ENCODE measurements at places on chromosomes 4 and X.

DNA sequence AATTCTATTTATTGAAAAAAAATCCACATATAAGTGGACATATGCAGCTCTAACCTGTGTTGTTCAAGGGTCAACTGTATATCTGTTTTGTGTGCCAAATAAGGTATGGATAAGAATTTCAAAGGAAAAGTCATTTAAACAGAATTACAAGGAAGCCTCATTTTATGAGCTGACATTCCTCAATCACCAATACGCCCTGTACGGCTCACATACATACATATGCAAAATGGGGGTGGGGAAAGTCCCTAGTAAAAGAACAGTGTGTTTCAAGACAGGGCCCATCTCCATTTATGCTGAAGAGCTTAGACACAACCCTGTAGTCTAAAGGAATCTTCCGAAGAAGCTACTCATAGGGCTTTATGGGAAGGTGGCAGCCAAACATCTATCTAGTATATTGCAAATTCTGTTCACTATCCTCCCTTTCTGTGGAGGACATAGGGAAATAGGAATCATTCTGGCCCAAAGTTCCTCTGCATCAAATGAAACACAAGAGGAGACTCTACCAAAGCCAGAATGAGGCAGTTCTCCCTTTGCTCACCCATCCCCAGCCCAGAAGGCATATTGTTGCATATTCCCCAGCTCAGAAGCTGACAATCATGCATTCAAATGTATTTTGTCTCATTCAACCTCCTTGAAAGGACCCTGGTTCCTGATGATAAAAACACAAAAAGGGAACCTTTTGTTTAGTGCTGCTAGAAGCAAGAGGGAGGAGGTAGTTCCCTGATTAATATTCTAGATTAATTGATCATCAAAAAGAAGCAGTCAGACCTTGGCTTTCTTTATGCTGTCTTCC, 13.7 kb upstream of the ZBTB33 start:
- DNase-seq = no peak

DNA sequence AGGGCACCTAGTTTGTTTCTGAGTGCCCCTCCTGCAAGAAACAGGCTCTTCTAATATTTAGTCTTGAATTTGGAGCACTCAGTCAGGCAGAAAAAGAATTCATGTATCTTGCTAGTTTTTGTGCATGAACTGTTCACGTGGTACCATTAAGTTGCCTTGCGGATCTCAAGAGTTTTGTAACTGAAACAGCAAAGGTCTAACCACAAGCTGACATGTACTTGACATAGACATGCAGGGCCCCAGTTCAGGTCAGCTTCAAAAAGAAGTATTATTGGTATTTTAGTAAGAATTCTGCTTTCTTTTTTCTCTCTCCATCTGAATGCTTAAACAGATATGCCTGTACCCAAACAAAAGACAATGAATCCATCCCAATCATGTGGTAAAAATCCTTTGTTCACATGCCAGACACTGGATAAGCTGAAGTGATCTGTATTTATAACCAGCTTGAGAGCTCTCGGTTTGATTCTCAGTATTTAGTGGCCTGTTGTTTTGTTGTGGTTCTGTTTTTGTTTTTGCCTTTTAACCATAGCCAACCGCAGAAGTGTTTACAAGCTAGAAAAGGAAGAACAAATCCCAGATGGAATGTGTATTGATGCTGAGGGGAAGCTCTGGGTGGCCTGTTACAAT, 13.0 kb downstream of the RGN start:
- no peak for DNase-seq

DNA sequence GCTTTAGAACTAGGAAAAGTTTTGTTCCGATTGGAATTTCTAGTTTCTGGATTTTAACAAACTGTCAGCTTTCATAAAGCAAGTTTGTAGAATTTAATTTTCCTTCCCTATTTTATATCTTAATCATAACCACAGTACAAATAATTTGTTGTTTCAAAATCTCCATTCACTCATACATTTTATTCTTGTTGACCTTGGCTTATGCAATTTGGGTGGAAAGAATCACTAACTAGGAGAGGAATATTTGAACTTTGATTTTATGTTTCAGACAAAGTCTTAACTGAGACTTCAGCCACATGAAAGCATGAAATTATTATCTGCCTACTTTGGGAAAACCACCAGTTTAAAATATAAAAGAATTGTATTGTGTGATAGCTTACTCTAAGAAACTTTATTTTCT, 427.9 kb downstream of the SPRY1 start:
- no peak for DNase-seq

GRCh38 chrX:115968436-115969252, 201.9 kb upstream of the AGTR2 start:
- DNase-seq = no peak

DNA sequence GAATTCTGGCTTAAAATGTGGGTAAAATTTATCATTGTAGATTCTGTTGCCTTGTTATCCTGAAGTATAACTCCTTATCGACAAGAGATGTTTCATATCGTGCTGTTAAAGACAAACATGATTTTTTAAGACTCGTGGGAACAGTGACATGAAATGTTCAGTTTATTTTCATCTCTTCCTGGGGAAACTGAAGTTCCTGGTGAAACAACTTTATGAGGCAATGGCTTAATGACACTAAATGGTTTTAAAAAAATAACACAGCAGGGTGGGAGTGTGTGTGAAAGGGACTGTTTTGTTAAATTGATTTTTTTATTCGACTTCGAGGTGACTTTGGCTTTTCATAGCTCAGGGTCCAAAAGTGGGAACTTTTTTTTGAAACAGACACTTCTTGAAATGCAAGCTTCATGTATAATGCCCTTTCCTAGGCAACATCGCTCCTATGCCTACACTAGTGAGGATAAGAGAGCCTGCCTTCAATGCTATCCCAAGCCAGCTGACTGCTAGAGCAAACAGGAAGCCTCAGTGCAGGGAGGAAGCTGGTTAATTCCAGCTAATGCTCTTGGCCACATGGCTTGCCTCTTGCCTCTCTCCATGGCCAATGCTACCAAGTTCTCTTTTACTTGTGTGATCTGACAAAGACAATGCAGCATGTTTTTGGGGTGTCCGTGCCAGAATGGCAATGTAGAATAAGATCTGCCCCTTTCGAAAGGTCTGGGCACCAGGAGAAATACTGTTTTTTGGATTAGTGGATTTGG, 80.9 kb upstream of the PLAC1 start:
- DNase-seq = no peak

DNA sequence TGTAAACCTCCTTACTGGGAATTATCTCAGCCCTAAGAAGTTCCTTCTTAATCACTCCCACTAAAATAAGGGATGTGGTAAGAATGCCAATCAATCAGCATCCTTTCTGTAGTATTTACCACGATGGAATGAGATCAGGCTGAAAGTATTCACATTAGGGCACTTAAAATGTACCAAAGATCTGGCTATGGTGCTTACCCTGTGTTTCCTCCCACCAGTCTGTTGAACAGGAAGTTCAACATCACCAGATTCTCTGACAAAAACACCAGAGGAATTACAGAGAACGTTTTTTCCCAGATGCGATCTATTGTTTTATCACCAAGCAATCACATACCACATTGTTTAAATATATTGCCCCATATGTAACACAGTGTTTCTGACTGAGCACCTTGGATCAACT, 2.1 kb upstream of the CLCN3 start:
- no peak for DNase-seq

DNA sequence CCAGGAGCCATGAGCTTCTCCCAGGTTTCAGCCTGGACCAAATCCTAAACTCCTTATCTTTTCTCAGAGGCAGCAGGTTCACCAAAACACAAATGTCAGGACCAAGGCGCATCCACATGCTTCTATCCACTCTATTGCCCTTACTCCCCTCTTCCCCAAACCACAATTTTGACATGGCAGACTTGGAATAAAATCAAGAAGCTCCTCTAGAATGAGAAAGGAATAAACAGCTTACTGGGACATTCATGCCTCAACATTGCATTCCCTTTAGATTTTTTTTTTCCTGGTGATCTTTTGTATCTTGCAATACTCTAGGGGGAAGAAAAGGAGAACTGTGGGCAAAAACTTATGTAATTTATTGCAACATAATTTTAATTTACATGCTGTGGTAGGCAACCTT, 119.1 kb downstream of the TSPAN5 start:
- DNase-seq = no peak

DNA sequence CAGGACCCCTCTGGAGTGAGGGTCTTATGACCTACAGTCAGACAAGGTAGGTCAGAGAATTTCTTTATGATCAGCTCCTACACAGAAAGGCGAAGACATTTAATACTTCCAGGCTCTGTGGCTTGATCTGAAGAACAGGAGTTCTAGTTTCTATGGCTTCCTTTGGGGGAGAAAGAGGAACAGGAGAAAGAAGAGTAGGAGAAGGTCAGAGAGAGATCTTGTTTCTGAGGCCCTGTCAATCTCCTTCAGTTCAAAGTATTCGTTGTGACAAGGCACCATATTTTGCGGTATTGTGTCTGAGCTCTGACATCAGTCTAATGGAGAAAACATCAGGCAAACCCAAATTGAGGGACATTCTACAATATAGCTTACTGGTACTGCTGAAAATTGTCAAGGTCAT, 16.7 kb downstream of the TMSB4X start:
- DNase-seq = no peak

DNA sequence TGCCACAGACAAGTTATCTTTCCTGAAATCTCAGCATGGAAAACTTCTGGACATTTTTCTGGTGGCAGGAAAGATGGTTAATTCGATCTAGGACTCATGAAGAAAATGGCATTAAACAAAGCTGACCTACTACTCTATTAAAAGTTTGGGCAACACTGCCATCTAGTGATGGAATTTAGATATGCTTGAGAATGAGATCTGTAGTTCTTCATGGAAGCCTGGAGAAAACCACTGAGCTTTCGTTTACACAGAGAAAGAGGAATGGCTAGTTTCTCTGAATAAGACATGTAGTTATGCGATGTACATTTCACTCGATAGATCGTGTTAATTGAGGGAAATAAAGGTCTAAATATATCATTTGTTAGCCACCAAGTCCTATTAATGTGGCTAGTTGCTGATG, 51.7 kb upstream of the CHRDL1 start:
- DNase-seq = no peak

DNA sequence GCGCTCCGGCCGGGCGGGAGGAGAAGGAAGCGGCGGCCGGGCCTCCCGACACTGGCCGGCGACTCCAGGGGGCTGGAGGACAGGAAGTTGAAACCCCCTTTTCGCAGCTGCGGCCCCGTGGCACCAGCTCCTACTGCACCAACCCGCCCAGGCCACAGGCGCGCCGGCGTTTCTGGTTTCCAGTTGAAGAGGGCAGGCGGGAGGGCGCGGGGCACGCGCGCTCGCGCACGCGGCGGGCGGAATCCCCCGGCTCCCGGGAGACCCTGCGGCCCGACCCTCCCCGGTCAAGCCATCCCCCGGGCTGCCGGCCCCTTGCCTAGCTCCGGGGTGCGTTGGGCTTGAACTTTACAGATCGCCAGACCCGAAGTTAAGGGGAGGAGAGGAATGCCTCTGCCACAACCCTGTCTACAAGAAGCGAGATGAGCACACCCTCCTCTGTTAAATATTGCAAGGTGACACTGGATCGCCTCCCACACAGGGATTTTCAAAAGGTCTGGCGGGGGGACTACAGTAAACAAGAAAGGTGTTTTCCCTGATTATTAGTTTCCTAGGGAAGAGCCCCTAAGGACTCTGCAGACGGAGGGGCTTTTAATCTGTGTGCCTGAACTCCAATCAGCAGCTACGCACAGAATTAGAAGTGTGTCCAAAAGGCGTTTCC, 1.4 kb downstream of the ELOVL6 start:
- DNase-seq = peak; percentile 46

DNA sequence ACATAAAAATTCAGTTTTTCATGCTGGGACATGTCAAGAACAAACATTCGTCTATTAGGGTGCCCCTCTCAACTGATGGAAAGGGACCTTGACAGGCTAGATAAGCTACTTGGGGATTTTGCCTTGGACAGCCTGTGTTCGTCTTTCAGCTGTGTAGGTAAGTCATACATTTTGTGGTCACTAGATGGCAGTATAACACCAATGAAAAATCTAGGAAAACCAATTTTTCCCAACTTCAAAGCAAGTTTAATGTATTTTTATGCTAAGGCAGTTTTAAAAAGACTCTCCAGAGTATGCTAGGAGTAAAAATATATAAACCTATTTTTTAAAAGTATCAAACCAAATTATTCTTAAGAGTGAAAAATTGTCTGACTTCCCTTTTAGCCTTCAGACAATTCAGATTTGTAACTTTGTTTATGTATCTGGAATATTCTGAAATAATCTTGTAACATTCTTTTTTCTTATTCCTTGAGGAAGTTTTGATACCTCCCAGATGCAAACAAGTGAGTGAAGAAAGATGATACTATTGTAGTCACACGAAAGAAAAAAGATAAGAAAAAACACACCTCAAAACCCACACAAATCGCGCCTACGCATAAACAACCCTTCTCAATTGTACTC, 158.3 kb downstream of the CPE start:
- no peak for DNase-seq

DNA sequence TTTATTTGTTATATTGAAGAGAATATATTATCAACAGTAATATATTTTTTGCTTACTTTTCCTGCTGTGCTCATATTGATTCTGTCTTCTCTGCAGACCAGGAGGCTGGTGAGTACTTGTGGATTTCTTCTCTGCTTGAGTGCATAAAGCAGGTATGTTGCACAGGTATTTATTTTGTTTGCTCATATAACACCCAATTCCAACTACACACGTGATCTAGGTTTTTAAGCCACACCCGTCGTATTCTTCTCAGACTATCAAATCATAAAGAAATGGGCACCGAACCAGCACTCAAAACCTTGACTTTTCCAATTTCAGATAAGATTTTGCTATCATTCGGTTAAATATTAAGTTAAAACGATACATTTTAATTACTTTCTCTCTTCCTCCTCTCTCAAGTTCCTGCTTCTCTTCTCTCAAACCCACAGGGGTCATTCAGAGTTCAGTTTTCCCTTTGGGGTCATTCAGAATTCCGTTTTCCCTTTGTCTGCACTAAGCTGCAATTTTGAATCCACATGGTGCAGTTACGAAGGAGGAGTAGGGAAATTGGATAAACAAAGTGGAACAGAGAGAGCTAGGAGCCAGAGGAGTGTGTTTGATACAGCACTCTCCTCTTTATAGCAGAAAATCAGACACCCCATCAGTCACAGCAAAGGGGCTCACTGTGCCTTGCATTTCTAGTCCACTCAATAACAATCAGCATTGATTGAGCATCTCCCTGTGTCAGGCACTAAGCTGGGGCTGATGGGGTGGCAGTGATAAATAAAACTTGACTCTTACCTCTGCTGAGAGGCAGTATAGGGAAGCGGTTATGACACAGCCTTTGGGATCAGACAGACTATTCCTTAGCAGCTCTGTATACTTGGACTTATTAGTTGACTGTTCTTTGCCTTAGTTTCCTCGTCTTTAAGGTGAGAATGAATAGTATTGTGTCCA, at the start of gene ADH1C:
ADH1C (minus strand) TSS at position 145 of the 936 bp plus-strand sequence; CDS start at position 74, 71 bp downstream.
- no peak for DNase-seq

GRCh38 chr4:97396097-97396496, 747.2 kb downstream of the STPG2 start:
- no peak for DNase-seq

- DNase-seq = no peak
Measured at GRCh38 chr4:34850421-34850820, 1393.9 kb downstream of the ARAP2 start.

- no peak for DNase-seq
Measured at GRCh38 chrX:69256291-69256565, 91.0 kb upstream of the PJA1 start.
